ENCODE measurements at places on chromosomes 6 and 20.

DNA sequence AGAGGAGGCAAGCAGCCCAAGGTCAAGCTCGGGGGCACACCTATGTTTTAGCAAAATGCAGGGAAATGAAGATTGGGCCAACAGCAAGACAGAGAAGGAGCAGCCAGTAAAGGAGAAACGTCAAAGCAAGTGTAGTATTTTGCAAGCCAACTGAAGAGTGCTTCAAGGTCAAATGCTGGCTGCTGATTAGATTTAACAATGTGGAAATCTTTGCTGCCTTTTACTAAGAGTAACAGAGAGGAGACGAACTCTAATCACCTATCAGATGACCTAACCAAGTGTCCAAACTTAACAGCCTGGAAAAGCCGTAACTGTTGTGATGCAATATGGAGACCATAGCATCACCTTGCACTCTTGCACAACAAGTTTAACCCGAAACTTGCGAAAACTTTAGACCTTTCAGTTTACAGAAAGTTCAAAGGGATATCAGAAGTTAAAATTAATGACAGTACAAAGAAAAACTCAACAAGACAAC lies 30.4 kb downstream of the AKIRIN2 start:
- no peak for DNase-seq

DNA sequence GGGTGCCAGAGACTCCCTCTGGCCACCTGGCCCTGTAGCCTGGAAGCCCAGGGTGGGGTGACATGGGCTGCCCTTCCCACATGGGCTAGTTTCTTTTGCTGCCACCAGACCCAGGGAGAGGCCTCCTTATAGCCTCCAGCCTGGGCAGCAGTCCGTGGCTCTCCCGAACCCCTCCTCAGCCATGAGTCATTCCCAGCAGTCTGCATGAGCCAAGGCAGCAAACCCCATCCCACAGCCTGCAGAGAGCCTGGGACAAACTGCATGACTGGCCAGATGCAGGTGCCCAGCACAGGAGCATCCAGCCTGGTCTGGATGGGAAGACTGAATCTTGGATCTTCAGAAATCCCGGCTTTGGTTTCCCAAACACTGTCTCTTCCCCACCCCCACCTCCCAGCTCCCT lies 75.7 kb downstream of the MRPL14 start:
- DNase-seq, result peak; percentile 90

DNA sequence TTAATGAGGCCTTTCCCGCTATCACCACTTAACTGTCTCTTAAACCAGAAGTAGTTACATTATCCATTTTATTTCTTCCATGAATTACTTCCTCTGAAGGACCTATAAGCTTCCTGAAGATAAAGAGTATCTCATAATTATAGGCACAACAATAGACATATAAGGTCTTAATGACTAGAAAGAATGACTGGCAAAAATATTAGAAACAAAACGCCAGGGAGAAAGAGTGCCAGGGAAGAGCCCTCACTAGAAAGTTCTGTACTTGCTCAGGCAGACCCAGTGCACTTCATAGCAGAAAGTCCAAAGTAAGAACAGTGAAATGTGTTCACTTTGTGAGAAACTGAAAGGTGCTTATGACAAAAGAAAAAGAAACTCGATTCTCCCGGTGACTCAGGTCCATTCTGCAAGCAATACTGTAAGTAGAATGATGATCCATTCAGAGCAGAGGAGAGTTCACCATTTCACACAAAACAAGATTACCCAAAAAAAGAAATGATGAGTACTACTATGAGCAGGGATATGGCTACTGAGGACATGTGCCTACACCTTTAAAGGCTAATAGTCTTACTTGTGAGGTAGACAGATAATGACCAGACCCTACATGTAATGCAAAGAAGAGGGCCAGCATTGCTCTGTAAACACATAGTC lies 5.5 kb downstream of the ZNF334 start:
- DNase-seq, result no peak

- no peak for DNase-seq
Observed at GRCh38 chr6:3370361-3371221, 86.3 kb downstream of the SLC22A23 start.

DNA sequence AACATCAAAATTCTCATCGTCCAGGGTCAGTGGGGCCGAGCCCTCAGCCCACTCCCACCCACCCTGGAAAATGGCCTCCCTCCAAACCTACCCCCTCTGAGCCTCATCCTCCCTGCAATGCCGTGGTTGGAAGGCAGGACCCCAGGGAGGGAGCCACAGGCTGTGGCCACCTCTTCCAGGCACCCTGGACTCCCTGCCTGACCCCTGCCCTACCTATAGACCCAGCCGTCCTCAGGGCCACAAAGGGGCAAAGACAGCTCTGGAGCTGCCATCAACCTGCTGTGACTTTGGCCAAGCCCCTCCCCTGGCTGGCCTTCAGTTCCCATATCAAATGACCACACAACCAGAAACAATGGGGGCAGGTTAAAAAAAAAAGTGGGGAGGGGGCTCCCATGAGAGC lies 2.3 kb upstream of the UCKL1 start:
- no peak for DNase-seq

Measured in EH (cell line).